ENCODE measurements at places on chromosomes 6 and 20. TPM values are rescaled to one million over a fixed set of nuclear protein-coding genes. Genes with fewer than 3 reads are reported as not detected.

- peak; percentile 22 for DNase-seq
Observed at GRCh38 chr6:5004373-5005037, 668 bp upstream of the RPP40 start.

DNA sequence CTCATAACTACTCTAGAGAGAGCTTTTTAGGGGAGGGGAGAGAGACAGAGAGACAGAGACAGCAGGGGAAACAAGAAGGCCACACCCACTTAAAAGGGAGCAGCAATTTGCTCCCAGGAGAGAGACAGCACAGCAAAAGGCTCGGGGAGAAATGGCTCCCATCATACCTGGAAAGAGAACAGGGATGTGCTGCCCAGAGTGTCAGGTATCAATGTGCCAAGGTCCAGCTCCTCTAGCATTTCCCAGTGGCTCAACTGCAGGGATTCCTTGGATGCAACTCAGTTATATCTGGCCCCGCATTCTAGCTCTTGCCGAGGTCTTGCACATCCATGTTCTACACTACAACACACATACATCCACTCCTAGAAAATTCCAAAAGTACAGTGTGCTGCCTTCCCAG, 304.0 kb upstream of the CDYL start:
- DNase-seq: no peak

DNA sequence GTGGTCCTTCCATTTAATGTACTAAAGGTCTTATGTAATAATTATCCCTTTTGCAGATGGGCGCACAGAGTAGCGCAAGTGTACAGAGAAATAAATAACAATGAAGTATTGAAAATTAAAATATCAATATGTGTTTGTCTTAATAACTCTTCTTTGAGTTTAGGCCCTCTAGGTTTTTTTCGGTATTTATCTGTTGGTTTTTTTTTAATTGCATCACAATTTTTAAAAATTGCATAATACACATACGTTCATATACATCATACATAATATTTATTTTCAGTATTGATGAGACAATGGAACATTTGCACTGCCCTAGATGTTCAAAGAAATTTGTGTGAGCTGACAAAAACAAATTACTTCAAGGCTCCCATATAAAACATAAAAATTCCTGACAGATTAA, 15.1 kb downstream of the ADGRB3 start:
- no peak for DNase-seq

GRCh38 chr6:153043719-153044118, 41.2 kb upstream of the MTRF1L start:
- no peak for DNase-seq

- DNase-seq: peak; percentile 10
Observed at GRCh38 chr6:146700078-146700686, 101.4 kb downstream of the ADGB start.

- peak; percentile 99 for DNase-seq
Observed at GRCh38 chr6:33172688-33173534, 19.4 kb downstream of the COL11A2 start.

GRCh38 chr20:22381812-22382416, 202.5 kb downstream of the FOXA2 start:
- DNase-seq: peak; percentile 18

- no peak for DNase-seq
Observed at GRCh38 chr6:92888316-92888715, 531.0 kb downstream of the EPHA7 start.

- no peak for DNase-seq
Observed at GRCh38 chr6:14258695-14259593, 141.4 kb downstream of the CD83 start.

- peak; percentile 58 for DNase-seq
Observed at GRCh38 chr6:19723545-19723944, 113.6 kb upstream of the ID4 start.

GRCh38 chr6:33609528-33609927, 11.6 kb upstream of the ITPR3 start:
- peak; percentile 95 for DNase-seq

GRCh38 chr20:846894-847278, 13.4 kb downstream of the FAM110A start:
- DNase-seq: no peak

RCAN2 gene
- total RNA-seq: 15.6 TPM

PSORS1C1 gene
- total RNA-seq: 2.2 TPM

DNA sequence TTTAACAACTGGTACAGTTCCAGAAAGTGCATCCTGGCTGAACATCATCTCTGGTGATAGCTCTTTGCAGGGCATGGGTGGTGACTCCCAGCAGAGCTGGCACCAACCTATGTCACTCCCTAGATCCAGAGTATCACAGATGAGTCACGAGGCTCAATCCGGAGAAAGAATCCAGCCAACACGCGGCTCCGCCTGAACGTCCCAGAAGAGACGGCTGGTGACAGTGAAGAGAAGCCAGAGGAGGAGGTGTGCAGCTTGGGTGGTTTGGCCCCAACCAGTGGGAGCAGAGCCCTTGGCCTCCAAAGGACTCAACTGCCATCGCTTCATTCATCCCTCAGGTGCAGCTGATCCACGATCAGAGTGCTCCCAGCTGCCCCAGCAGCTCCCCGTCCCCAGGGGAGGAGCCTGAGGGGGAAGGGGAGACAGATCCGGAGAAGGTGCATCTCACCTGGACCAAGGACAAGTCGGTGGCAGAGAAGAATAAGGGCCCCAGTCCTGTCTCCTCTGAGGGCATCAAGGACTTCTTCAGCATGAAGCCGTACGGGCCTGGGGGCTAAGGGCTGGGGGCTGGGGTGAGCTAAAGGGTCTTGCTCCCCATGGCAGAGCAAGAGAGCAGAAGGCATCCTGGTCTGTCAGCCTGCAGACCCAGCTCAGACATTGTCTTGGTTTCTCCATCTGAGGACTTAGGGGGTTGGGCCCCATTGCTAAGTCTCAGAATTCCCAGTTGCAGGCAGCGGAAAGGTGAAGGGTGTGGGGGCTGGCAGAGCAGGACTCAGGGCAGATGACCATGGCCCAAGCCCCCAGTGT, 27.2 kb downstream of the SLC12A5 start:
- DNase-seq: peak; percentile 69

DNA sequence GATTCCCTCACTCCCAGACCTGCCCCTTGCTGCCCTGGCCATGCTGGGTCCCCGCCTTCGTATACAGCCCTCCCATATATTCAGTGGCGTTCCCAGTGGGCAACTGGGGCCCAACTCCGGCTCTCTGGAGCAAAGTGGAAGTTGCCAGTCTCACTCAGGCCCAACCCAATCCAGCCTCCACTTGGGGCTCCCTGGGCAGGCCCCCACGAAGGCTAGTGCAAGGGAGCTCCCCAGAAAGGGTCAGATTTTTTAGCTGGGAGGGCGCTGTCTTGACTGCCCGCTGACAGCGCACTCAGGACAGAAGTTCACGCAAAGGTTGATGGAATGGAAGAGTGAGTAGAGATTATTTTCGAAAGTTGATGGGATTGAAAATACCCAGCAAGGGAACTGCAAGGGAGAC, 5.9 kb downstream of the TP53TG5 start:
- peak; percentile 66 for DNase-seq

PTGIS gene
- total RNA-seq: 33.6 TPM

DNA sequence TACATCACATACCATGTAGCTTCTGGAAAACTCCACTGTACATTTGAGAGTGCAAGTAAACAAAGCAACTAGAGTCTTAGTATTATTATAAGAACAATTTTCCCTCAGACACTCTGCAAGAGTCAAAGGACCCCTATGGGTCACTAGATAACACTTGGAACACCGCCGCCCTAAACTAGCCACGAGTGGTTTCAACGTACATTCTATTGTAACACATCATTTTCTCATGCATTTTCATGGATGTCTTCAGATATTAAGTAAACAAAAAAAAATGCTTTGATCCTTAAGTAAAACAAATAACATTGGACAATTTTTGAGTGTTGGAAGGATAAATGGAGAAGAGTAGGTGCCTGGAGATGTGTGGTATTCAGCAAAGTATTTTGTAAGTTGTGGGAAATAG, 3.2 kb upstream of the RNF146 start:
- DNase-seq: no peak

DNA sequence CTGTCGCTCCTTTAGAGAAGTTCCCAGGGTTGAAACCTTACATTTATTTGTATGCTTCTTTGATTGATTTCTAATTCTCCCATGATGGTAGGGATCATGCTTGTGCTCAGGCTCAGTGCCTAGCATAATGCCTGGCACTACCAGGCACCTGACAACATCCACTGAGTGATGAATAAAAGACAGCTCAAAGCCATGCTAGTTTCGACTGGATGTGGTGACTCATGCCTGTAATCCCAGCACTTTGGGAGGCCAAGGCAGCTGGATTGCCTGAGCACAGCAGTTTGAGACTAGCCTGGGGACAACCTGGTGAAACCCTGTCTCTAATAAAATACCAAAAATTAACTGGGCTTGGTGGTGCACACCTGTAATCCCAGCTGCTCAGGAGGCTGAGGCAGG, 11.6 kb upstream of the CD164 start:
- DNase-seq: peak; percentile 68

DNA sequence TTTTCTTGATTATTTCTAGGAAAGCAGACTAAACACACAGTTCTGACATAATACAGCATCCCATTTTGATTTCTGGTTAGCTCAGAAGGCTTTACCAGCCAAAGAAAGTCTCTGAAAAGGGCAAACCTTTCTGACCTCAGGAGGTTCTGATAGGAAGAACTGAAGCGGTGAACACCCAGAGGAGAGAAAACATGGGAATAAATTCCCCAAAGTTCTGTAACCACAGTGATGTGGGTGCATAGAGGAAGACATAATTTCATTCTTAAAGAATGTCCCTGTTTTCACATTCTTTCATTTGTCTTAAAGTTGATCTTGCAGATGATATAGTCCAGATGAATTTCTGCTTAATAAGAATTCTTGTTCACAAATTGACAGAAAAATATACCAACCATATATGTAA, 60.3 kb downstream of the RSPO3 start:
- no peak for DNase-seq

GRCh38 chr6:53879608-53880007, 84.8 kb downstream of the LRRC1 start:
- no peak for DNase-seq

DNA sequence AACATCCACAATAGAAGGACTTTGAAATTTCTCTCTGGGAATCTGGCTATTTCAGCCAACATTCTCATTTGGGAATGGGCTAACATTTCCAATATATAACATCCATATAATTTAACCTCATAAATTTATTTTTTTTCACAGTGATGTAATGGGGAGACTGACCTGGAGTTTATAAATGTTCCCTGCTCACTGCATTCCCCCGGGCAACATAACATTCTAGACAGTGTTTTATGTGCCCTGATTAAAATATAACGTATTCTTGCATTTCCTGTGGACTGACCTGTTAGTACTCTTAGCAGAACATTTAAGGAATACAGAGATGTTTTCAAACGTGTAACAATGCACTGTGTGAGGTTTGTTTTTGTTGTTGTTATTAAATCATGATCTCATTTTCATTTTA, 20.9 kb downstream of the TSHZ2 start:
- DNase-seq: no peak

- DNase-seq: no peak
Observed at GRCh38 chr6:152634773-152635172, 2.4 kb downstream of the SYNE1 start.

DNA sequence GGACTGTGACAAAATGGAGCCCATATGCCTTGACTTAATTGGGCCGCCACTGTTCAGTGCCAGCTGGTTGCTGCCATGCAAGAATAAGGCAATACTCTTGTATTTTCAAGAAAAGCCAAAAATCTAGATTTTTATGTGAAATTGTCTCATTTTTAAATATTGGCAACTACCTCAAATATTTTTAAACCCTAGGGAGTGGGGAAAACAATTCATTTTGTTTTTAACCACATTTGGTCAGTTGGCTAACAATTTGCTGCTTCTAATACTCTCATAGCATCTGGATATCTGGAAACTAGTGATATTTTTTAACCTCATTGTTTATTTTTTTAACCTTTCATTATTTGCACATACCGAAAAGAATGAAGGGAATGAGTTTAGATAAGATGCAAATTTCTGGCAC, 91.0 kb downstream of the EYA2 start:
- DNase-seq: no peak

DNA sequence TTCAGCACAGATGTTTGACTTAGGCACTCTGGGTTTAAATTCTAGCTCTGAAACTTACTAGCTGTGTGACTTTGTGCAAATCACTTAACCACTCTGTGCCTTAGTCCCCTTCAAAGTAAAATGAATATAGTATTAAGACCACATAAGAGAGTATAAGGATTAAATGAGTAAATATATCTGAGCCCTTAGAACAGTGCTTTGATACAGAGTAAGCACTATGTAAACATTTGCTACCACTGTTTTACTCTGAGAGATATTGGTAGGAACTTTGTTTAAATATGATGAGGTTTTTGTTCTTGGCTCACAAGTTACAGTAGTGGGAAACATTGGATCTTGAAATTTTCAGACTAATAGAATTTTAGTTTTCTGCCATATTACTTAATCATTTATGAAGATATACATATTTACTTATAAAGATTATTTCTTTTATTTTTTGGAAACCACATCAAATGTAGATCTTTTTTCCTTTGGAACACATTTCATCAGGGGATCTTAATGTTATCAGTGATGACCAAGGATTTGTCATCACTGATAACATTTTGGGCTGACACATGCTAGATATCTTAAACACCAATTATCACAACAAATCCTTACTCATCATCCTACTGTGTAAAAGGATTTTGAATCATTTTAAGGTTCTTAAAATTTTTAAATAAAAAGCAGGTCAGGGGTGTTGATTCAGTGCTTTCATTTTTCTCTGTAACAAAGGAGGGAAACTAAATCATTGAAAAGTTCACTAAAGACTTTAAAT, 226.2 kb downstream of the EYA4 start:
- no peak for DNase-seq

DNA sequence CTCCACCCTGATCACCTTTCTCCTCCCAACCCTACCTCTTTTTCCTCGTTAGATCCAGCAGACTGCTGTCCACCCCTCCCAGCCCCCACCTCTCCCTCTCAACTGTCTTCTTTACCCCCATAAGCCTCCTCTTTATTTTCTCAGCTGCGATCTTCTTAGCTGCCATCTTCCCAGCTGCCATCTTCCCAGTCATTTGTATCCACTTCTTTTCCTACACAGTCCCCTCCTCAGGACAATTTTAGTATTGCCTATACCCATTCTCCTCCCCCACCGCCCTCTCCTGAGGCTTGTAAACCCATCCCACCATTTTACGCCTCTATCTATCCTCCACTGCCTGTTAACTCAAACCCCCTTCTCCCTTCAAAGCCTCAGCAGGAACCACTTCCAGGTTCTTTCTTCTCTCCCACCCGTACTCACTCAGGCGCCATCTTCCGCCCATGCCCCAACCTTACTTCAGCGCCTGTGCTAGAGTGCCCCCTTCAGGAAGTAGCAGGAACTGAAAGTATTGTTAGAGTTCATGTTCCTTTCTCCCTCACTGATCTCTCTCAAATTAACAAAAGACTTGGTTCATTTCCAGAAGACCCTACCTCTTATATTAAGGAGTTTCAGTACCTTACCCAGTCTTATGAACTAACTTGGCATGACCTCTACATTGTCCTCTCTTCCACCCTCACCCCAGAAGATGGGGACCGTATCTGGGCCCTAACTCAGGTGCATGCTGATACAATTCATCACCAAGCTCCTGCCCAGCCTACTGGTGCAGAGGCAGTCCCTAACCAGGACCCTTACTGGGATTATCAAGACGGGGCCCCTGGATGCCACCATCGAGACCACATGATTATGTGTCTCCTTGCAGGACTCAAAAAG, 236.0 kb downstream of the ADGRG6 start:
- DNase-seq: peak; percentile 26

GRCh38 chr6:149224399-149224798, 93.1 kb upstream of the TAB2 start:
- DNase-seq: no peak

TUBB gene
- 509 TPM for total RNA-seq

GRCh38 chr6:71489736-71490135, 201.1 kb downstream of the OGFRL1 start:
- peak; percentile 57 for DNase-seq

GRCh38 chr20:32626859-32627636, 41.9 kb upstream of the NOL4L start:
- DNase-seq: peak; percentile 73
